Stimulated activated CD8-positive, alpha-beta memory T cell treated with anti-CD3 and anti-CD28 coated beads, Interleukin-7, amount 100 ng/mL, for 1 hour (primary cell): ENCODE measurements at places on chromosomes 7 and 10.

DNA sequence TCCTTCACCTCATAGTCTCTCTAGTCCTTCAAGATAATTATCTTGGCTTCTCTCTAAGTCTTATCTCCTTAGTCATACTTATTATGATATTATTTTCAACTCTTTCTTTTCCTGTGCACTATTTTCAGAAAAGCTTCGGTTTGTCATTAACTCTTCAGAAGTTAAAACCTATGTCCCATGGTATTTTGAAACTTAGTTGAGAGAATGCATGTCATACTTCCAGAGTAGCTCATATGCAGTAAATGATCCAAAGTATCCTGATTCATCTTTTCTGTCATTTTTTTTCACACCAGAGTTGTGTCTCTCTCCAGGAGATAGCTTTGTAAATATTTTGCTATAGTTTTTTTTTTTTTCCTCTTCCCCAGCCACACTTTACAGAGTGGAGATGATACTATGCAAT, 1008.6 kb downstream of the NRG3 start:
- no peak for DNase-seq

- no peak for DNase-seq
Measured at GRCh38 chr7:67870396-67870795, 873.8 kb downstream of the TYW1 start.

DNA sequence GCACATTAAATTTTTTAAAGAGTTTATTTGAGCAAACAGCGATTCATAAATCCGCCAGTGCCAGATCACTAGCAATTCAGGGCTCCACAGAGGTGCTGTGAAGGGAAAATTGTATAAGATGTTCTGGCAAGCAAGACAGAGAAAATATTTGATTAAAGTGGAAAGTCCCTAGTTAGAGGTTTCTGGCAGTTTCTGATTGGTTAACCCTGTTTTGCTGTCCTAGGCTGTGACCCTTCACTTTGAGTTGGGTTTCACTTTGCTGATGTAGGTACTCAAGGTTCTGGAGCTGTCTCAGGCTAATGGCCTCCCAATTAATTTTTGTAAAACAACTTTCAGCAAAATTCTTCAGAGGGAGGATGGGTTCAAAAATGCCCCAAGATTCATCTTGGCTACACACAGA, 79.4 kb upstream of the NXPH1 start:
- no peak for DNase-seq

GRCh38 chr10:91335147-91335546, 75.0 kb upstream of the HECTD2 start:
- no peak for DNase-seq

- DNase-seq: peak; percentile 25
Measured at GRCh38 chr10:33134011-33134751, 176.2 kb upstream of the ITGB1 start.

- DNase-seq: no peak
Measured at GRCh38 chr7:104272767-104273384, 55.5 kb upstream of the LHFPL3 start.

DNA sequence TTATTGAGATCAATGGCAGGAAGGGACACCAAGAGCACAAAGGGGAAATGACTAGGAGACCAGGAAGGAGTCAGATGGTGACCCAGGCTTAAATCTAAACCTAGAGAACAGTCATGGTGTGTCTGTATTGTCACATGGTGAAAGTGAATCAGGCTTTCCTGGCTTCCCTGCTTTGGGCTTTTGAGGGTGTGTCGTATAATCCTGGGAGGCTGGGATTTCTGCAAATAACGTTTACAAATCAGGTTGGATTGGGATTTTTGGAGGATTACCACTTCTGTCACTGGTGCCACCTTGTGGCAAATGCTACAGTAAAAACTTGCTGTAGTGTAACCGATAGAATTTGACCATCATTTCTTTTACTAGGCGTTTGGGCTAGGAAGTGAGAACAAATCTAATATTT, 502.6 kb downstream of the NRG3 start:
- no peak for DNase-seq

DNA sequence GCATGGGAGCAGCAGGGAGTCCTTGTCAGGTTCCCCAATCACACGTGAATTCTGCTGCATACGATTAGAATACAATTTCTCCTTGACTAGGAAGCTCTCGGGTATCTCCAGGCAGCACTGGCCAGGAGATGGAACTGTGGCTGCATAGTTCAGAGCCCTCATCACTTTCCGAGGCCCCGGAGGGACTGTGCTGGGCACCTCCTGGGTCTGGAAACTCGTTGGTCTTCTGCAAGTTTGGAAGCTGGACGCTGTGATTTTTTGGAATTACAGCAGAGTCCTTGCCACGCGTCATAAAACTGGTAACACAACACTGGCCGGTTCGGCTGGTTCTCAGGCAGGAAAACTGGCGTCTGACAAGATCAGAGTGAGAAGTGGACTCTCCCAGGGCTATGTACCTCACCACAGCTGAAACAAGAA, 216.1 kb downstream of the CCDC3 start:
- DNase-seq: no peak

- DNase-seq: no peak
Measured at GRCh38 chr7:9874182-9874581, 1099.5 kb upstream of the PHF14 start.

GRCh38 chr10:114398587-114399331, 5.5 kb downstream of the AFAP1L2 start:
- DNase-seq: no peak

GRCh38 chr10:97748116-97748515, 11.2 kb downstream of the ZFYVE27 start:
- no peak for DNase-seq

GRCh38 chr10:89079961-89080360, 89.4 kb downstream of the FAS start:
- no peak for DNase-seq

- DNase-seq: no peak
Measured at GRCh38 chr10:26890956-26891355, 30.2 kb upstream of the ABI1 start.
